ENCODE measurements at places on chromosomes 6 and 20. TPM values are rescaled to one million over a fixed set of nuclear protein-coding genes. Genes with fewer than 3 reads are reported as not detected.

- DNase-seq, result peak; percentile 51
Measured at GRCh38 chr6:17505062-17505476, 95.0 kb upstream of the FAM8A1 start.

DNA sequence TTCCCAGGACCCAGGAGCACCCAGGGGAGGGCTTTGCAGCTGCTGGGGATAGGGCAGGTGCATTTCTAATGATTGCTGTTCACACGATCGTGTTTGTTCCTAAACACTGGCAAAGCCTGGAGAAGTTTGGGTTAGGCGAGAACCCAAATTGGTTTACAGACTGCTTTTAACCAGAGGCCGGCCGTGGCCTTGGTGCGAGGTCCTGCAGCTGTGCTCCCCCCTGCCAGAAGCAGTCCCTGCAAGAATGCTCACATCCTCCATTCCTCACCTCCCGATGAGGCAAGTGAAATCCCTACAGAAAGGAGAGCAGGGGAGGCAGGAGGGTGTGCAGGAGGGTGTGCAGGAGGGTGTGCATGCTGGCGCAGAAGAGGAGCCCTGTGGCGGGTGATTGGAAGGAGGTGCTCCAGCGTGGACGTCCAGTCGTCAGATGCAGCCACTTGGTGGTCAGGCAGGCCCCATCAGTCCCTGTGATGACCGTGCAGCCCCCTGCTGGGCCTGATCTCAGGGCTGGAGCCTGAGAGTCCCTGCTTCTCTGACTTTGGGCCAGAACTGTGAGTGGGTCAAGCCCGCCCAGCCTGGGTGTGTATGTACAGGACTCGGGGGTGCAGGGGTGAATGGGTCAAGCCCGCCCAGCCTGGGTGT is 55.7 kb upstream of the FRMD1 start:
- DNase-seq, result no peak

- DNase-seq, result no peak
Measured at GRCh38 chr6:145032562-145033145, 702.7 kb downstream of the EPM2A start.

The THBS2 gene
- polyA plus RNA-seq, result 76.4 TPM

The EPPIN gene
- polyA plus RNA-seq, result not detected

All from GM23248 (cell line).